ENCODE measurements at places on chromosomes 11 and 22.

- no peak for DNase-seq
These were observed 5.7 kb downstream of the RFPL1 start for GRCh38 chr22:29443861-29444792.

- no peak for DNase-seq
These were observed 51.0 kb downstream of the MYO7A start for GRCh38 chr11:77179048-77179447.

DNA sequence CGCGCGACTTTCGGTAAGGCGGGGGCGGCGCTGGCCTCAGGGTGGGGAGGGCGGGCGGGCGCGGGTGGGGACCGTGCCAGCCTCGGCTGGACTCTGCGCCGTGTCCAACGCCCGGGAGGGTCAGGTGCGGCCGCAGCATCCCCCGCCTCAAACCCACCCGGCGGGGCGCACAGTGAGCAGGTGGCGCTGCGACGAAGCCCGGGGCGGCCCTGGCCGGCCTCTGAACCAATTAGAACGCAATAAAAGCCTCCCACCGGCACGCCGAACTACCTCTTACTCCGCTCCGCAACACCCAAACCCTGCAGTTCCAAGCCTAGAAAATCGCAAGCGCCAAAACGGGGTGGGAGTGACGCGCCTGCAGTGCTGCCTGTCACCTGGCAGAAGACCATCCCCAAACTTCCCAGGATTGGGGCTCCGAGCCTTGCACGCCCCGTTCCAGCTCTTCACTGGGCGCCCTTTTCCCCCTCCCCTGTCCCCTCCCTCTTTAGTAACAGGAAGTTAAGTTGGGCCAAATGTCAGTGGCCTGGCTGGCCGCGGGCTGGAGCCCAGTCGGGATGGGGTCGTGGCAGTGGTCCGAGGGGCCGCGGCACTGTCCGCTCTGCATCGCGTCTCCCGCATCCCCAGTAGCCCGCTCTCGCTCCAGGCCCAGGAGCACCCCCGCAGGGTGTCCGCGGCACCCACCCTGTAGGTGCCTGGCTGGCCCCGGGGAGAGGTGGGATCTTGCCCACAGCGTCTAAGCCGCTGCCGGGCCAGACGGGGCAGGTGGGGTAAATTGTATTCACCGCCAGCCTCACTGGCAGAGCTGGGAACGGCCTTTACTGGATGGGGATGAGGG is 541 bp downstream of the MICAL2 start:
- no peak for DNase-seq

- no peak for DNase-seq
These were observed 58.4 kb downstream of the GALNT18 start for GRCh38 chr11:11563200-11563975.

GRCh38 chr11:1707751-1708150 is 10.8 kb downstream of the KRTAP5-6 start:
- DNase-seq = no peak

- DNase-seq = peak; percentile 17
These were observed 83.6 kb upstream of the CRTAM start for GRCh38 chr11:122754553-122755322.

DNA sequence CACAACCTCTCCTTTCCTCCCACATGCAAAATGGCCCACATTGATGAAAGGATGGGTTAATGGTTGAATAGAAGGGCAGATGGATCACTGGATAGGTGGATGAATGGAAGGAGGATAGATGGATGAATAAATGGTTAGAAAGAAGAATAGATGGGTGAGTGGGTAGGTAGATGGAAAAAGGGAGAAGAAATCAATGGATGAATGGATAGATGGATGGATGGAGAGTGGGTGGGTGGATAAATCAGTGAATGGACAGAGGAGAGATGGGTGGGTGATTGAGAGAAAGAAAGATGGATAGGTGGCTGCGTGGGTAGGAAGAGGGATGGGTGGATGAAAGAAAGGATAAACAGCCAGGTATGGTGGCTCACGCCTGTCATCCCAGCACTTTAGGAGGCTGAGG is 1.2 kb downstream of the SEC14L3 start:
- DNase-seq = no peak

All from H1 (cell line).